Stimulated activated CD4-positive, alpha-beta T cell treated with anti-CD3 and anti-CD28 coated beads, TNF-alpha, amount 100 ng/mL, for 24 hours (primary cell): ENCODE measurements at places on chromosomes 6 and 20.

GRCh38 chr6:104201557-104201956, 658.2 kb downstream of the HACE1 start:
- DNase-seq = no peak

- DNase-seq = no peak
These were observed 23.9 kb downstream of the QKI start for GRCh38 chr6:163438298-163438939.

DNA sequence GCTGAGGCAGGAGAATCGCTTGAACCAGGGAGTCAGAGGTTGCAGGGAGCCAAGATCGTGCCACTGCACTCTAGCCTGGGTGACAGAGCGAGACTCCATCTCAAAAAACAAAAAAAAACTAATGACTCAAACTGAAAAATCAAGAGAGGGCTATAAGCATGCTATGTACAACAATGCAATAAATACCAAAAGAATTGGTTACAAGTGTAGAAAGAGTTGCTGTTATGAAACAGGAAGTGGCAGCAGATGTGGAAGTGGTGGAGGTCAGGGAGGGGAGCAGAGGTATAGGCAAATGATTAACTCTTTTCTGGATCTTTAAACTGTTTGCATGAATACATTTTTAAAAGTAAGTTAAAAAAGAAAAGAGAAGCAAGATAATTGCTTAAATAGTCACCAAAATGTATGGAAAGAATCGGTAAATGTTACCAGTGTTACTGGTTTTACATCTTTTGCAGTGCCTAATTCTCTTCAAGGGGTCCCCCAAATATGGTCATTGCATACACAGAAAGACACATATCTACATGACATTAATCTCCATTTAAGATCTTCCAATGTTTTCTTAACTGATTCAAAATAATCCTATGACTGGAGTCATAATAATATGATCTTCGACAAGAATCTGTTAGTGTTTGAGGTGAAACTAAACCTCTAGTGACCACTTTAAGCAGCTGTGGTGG, 15.0 kb downstream of the CALHM6 start:
- no peak for DNase-seq

DNA sequence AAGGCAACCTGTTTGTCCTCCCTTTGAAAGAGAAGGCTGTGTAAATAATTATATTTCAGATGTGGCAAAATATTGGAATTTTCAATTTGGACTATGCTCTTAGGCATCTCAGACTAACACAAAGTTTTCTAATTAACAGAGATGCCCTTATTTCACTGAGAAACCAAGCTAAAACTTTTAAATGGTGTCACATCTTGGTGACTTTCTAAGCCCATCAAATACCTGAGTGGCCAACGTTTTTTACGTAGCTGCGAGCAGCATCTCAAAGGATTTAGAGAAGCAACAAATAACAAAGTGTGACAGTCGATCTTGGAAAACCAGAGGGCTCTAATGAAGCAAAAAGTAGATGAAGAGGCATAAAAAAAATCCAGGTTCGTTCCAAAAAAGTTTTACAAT, 3.4 kb upstream of the HEY2 start:
- DNase-seq = no peak

DNA sequence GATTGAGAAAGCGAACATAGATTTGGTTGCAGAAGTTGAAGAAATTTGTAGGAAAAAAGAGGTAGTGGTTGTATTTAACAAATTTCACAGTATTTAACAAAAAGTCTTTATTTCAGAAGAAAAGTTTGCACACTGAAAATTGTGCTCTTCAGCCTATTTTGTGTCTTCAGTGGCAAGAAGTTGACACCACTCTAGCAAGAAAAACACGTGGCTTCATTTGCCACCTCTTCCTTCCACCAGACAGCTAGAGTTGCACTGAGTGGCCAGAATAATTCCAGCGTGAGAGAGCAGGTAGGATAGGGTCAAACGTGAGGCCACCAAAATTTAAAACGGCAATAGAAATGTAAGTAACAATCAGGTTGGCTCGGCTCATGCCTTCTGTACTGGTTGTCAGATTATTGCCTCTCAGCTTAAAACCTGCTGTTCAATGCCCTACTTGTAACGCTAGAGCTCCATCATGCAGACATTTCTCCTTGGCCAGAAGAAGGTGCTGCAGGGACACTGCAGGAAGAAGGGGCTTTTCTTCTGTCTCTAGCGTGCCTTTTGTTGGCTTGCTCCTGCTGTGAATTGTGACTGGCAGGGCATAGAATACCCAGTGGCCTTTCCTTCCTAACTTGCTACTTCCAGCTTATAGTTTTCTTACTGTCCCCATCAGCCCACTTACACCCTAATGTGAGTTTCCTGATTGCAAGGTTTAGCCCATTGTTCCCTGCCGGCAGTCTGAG, 12.1 kb downstream of the TRAPPC3L start:
- DNase-seq = no peak

GRCh38 chr6:18579869-18580268, 192.7 kb downstream of the RNF144B start:
- no peak for DNase-seq

GRCh38 chr6:91654357-91654756, 1067.5 kb upstream of the MAP3K7 start:
- no peak for DNase-seq

GRCh38 chr6:148502083-148502772, 159.6 kb downstream of the SASH1 start:
- no peak for DNase-seq

GRCh38 chr6:511488-512137, 120.1 kb downstream of the IRF4 start:
- DNase-seq = no peak
